Activated CD8-positive, alpha-beta memory T cell treated with anti-CD3 and anti-CD28 coated beads for 4 hours (primary cell): ENCODE measurements at places on chromosomes 2 and 18.

DNA sequence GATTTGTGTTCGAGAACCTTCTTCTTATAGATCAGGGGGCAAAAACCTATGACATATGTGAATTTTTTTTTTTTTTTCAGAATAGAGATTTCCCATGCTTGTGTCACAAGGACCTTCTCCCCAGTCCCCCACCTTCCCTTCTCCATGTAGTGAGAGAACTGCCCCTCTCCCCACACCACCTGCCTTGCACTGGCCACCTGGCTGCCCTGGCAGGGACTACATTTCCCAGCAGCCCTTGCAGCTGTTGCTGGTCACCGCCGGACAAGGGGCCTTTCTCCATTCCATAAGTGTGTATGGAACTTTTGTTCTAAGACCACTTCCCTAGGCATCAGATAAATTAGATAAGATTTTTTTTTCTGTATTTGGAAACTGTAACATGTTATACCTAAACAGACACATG is 22.2 kb downstream of the MBP start:
- no peak for DNase-seq

- no peak for DNase-seq
Observed at GRCh38 chr2:43764086-43764705, 9.6 kb upstream of the DYNC2LI1 start.

- DNase-seq, result no peak
Observed at GRCh38 chr18:23003289-23003688, 70.2 kb downstream of the RBBP8 start.

- no peak for DNase-seq
Observed at GRCh38 chr2:28232295-28232694, 160.4 kb upstream of the FOSL2 start.

GRCh38 chr2:220795705-220796104 is 776.4 kb downstream of the EPHA4 start:
- no peak for DNase-seq

DNA sequence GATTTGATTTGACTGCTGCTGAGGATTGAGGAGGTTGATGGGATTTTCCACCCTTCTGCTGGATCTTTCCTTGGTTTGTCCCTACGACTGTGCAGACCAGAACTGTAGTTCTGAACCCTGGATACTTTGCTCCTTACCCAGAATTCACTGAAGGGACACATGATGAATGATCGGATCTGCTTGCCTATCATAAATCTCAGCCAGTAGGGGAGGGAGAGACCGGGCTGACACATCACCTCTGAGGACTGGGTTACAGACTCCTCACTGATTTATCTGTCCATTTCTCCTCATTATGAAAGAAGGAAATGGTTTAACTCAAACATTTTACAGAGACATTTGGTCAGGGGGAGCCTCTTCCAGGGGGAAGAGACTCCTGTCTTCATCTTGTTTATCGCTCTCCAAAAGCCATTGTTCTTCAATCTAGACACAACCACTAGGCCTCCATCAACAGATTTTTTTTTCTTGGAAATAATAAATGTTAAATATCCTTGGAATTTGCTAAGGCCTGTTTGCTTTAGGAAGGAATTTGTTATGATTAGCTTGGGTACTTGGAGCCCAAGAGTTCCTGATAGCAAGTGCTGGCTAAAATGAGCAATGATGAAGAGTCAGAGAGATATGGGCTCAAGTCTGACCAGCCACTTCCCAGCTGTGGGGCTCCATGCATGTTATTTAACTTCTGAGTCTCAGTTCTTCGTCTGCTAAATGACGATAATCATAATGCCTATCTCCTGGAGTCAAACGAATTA is 925.5 kb downstream of the SLC4A3 start:
- no peak for DNase-seq

GRCh38 chr2:177808984-177809809 is 263.4 kb downstream of the PDE11A start:
- DNase-seq, result no peak

DNA sequence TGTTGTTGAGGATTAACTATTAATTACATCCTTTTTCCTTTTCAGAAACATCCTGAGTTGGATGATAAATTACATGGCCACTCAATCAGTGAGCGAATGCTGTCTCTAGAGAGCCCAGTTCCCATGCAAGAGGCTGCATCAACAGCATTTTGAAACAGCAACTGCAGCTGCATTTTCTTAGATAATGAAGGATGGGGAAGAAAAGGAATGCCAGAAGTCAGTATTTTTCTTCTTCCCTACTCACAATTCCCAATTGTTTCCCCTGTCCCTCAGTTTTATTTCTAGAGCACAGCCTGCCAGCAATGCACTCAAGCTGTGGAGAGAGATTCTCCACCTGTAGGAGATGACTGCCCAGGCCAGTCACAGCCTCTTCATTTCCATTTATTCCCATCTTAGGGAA is 6.9 kb downstream of the SCN7A start:
- DNase-seq, result no peak

GRCh38 chr2:205273627-205274026 is 408.7 kb upstream of the NRP2 start:
- no peak for DNase-seq
